ENCODE measurements at places on chromosomes 3 and 15. TPM values are rescaled to one million over a fixed set of nuclear protein-coding genes. Genes with fewer than 3 reads are reported as not detected.
A peak's percentile ranks its signal among the peaks of the same experiment; 100 is the strongest.

DNA sequence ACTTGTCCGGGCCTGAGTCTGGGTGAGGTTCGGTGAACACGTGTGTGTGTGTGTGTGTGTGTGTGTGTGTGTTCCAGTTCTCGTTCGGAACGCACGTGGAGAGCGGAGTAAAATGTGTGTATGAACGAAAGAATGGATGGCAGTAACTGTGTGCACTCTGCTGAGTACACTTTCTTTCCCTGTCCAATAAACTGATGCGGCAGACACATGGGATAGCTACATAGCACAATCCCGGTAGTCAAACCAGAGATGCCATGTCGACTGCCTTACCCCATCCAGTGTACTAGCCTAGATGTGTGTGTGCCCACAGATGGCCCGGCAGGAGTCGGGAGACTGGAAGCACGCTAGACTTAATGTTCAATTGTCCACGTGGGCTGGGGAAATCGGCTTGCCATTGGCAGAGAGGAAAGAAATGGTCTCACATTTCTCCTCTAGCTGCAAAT, 507 bp upstream of the GOLIM4 start:
- H3K4me3 ChIP-seq: peak overlapping the region; percentile 94
- no peaks in the 10 kb centered on the region for H3K4me1 ChIP-seq
- no peaks in the 10 kb centered on the region for H3K36me3 ChIP-seq
- peak; percentile 54 for DNase-seq
- H3K27ac ChIP-seq: peak overlapping the region; percentile 98
- no peaks in the 10 kb centered on the region for H3K27me3 ChIP-seq

DNA sequence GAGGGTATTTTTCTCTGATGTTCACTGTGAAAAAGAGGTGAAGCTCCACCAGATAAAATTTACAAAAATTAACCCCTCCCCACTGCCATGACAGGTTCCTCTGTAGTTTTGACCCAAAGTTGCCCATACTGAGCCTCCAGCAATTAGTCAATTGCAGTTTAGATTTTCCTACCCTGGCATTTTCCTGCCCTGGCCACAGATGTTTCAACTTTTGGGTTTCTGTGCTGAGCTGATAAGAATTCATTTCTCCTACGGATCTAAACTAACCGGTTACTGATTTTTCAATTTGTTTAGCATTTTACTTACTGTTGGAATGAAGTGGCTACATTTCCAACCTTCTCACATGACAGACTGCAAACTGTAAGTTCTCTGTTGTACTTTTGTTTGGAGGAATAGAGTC, 1346.1 kb upstream of the EPHA6 start:
- no peak overlapping the region for H3K4me3 ChIP-seq
- no peak for DNase-seq
- no peaks in the 10 kb centered on the region for H3K27me3 ChIP-seq
- H3K36me3 ChIP-seq: no peaks in the 10 kb centered on the region

CCDC54 gene
- not detected for total RNA-seq

DNA sequence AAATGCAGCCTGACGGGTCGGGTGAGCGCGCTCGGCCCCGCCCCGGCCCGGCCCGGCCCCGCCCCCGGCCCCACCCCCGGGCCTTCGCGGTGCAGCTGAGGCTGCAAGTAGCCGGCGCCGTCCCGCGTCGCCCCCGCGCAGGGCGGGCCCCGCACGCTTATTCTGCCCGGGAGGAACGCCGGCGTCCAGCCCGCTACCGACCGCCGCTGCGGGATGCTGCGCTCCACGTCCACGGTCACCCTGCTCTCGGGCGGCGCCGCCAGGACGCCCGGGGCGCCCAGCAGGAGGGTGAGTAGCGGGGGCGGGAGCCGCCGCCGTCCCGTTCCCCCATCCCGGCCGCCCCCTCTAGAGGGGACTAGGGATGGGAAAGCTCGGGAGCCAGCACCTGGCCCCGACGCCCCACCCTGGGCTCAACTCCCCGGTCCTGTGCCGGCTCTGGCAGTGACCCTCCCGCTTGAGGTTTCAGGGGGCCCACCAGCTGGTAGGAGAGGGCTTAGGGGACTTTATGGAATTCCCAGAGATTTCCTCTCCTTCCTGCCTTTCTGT, at the start of gene MYZAP:
Gene MYZAP (plus strand): TSS at position 83 of the 546 bp plus-strand sequence. CDS start 131 bp downstream, at position 214.
- peak within 1 kb of the TSS; percentile 75 for H3K27ac ChIP-seq
- no peaks in the 10 kb centered on the region for H3K4me1 ChIP-seq
- no peaks in the 10 kb centered on the region for H3K27me3 ChIP-seq

SAMD7 gene
- not detected for total RNA-seq

DNA sequence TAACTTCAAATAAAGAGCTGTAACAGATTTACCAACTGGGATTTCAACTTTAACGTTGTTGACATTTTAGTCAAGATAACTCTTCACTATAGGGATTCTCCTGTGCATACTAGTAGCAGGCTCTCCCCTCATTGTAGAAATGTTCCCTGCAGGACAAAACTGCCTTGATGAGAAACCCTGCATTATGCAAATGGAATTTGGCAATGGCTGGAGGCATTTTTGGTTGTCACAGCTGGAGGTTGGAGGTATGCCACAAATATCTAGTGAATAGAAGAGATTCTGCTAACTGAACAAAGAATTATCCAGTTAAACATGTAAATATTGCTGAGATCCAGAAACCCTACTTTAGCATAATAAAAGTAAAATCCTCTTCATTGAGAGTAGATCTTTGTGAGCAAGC, 928.8 kb upstream of the ALCAM start:
- H3K36me3 ChIP-seq: no peaks in the 10 kb centered on the region
- no peak overlapping the region for H3K27ac ChIP-seq

DNA sequence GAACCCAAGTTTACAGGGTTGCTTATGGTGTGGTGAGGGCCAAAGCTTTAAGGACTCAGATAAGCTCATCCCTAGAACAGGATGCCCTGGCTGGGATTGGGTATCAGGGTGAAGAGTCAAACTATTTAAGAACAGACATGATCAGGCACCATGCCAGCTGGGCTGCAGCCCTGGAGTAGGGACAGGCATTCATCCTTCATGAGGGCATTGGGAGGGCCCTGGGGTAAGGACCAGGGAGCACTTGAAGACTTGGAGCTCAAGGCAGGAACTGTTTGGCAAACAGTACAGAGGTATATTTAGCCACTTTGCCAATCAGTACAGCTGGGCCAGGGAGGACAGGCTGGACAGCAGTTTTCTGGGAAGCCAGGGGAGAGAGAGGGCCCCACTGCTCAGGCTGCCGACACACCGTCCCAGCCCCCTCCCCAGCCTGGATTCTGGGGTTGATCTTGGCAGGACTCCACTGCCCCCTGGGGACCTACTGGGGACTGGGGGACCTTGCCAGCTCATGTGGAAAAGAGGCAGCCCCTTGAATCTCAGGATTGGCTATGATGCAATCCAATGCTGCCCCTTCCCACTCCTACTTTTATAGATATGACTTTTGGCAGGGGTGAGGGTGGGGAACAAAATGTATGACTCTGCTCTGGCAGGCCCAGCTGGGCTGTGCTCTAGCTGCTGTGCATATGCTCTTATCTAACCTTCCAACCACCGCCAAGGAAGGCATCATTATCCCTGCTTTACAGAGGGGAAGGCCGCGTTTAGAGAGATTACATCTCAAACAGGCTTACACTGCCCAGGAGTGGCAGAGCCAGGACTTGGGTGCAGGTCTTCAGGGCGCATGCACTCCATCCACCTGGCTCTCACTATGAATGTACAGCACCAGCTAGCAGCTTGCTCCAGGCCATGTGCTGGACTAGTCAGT, 2.3 kb downstream of the PLA2G4E start:
- H3K27me3 ChIP-seq: no peaks in the 10 kb centered on the region
- DNase-seq: no peak
- no peaks in the 10 kb centered on the region for H3K36me3 ChIP-seq
- H3K4me1 ChIP-seq: no peaks in the 10 kb centered on the region

RNF7 gene
- 72.0 TPM for total RNA-seq

DNA sequence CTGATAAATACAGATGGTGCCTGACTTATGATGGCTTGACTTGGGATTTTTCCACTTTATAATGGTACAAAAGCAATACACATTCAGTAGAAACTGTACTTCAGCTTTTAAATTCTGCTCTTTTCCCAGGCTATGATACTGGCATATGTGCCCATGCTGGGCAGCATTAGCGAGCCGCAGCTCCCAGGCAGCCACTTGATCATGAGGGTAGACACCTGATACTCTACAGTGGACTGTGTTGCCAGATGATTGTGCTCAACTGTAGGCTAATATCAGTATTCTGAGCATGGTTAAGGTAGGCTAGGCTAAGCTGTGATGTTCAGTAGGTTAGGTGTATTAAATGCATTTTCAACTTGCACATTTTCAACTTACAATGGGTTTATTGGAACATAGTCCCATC, 17.7 kb upstream of the FEM1B start:
- H3K27ac ChIP-seq: no peak overlapping the region
- no peak overlapping the region for H3K4me3 ChIP-seq

Data from Peyer's patch (tissue), 4 donors.